ENCODE measurements at places on chromosomes 4 and X. TPM values are rescaled to one million over a fixed set of nuclear protein-coding genes. Genes with fewer than 3 reads are reported as not detected.

C4orf50 gene
- not detected for total RNA-seq

- DNase-seq: no peak
Measured at GRCh38 chrX:150694738-150695410, 1.7 kb downstream of the MTMR1 start.

SMIM10 gene
- 7.4 TPM for total RNA-seq

DNA sequence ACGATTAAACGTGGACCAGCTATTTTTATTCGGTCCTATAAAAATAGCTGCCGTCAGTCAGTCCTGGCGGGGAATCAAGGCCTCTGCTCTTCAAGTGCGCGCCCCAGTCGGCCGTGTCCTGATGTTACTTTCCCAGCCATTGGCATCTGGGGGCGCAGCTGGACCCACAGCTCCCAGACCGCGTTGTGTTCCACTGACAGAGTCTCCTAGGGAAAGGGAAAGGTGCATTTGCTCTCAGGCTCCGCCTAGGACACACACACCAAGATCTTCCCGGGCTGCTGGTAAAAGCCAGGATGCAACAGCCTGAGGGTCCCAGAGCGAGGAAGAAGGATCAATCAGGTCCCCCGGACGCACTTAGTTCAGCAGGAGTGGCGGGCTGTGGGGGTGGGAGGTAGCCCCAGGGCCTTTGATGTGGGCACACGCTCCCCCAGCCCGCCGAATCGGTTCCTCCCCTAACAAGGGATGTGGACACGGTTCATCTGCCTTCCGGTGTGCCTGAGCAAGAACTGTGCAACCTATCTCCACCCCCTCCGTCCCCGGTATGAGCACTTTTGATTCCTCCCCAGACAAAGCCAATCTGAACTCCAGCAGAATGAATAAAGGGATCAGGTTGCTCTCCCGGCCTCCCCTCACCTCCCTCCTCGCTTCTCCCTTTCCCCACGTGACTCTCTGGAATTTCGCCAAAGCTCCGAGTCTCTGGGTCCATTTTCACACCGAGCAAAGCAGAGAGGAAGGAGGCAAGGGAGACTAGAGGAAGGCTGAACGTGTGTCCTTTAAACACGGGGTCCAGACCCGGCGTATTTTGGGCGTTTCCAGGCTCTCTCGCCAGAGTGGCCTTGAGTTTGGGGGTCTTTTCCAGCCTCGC is 626 bp upstream of the FRAS1 start:
- peak; percentile 89 for DNase-seq

FAM149A gene
- total RNA-seq: 6.7 TPM

Measured in heart left ventricle (tissue), 16 donors.